ENCODE measurements at places on chromosomes 3 and 15.

DNA sequence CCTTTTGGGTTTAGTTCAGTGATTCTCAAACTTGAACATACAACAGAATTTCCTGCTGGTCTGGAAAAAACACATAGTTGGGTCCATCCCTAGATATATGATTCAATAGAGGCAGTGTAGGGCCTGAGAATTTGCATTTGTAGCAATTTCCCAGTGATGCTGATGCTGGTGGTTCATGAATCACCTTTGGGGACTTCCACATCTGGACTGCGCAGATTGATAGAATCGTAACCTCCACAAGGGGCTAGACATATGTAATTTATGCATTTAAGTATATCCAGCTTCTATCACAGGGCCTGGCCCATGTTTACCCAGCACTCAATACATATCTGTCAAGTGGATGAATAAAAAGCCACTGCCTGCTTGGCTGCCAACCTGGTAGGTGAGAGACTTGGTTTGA is 33.8 kb upstream of the SUCLG2 start:
- DNase-seq = no peak

- no peak for DNase-seq
These were observed 146.5 kb upstream of the ARPP21 start for GRCh38 chr3:35492841-35493240.

DNA sequence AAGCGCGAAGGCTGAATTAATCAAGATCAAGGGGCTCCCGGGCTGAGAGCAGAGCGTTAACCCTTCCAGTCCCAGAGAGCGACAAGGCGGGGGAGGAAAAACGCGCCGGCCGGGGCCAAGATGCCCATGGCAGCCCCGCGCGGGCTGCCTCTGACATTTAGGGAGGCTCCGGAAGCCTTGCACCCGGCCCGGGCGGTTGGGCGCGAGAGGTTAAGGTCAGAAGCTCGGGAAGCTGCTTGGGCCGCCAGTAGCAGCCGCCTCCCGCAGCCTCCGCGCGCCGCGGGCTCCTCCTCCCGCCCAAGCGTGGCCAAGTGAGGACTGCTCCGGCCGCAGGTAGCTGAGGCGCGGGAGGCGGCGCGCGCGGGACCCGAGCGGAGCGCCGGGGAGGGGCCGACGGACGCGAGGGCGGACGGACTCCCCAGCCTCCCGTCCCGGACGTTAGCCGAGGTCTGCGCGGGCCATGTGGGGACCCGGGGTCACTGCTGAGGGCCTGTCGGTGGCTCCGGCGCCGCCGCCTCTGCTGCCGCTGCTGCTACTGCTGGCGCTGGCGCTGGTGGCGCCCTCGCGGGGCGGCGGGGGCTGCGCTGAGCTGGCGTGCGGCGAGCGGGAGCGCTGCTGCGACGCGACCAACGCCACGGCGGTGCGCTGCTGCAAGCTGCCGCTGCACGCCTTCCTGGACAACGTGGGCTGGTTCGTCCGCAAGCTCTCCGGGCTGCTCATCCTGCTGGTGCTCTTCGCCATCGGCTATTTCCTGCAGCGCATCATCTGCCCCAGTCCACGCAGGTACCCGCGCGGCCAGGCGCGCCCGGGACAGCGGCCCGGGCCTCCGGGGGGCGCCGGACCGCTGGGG is at the start of gene C3orf80:
TSS of gene C3orf80 (plus strand) at position 247 of the 850 bp plus-strand sequence. CDS start at position 461, 214 bp downstream.
- no peak for DNase-seq

- DNase-seq = no peak
These were observed 1212.3 kb upstream of the GBE1 start for GRCh38 chr3:82973791-82974190.

DNA sequence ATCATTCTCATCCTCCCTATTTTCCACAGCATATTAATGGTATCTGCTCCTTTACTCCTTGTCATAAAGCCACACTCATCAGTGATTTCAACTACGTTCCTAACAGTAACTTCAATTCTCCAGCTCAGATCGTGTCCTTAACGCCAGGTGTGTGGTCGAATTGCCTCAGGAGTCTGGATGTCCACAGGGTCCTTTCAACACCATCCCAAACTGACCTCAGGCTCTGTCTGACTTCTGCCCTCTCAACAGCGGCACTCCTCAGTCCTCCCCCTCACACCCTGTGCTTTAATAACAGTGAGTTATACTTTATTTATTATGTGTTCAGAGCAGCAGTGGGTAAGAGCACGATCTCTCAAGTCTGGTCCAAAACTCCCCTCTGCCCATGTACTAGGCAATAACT is 42.4 kb downstream of the ST3GAL6 start:
- no peak for DNase-seq

DNA sequence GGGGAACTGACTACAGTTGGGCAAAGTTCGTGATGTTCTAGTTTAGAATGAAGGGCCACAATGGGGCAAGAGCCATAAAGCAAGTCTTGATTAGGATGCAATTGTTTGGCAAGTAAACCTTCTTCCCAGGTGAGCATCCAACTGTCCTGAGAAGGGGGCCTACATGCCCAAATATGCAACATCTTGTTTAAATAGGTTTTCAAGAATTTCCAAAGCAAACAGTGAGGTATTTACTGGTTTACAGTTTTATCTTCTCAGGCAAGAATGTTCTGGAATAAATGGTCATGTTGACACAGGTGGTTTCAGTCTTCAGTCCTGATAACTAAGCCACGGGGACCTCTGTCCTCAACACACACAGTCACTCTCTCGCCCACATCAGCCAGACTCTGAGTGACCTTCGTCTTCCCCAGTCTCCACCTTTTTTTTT is 90.3 kb upstream of the FAM174B start:
- no peak for DNase-seq

- no peak for DNase-seq
These were observed 56.8 kb downstream of the GASK1A start for GRCh38 chr3:43035801-43036365.

DNA sequence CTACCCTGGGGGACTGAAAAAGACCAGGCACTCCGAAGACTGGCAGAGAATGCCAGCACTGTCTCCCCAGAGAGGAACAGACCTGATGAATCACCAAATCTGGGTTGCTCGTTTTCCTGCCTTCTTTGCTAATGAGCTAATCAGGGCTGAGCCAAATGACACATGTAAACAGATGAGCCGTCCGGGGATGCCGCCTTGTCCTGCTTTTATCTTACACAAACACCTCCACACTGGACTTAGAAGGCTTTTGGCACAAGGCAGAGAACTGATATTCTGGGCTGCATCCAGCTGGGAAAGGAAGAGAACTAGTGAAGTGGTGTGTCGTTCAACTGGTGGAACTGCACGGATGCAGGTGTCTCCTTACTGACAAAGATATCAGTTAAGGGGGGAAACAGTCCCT is 88.1 kb downstream of the MECOM start:
- no peak for DNase-seq

DNA sequence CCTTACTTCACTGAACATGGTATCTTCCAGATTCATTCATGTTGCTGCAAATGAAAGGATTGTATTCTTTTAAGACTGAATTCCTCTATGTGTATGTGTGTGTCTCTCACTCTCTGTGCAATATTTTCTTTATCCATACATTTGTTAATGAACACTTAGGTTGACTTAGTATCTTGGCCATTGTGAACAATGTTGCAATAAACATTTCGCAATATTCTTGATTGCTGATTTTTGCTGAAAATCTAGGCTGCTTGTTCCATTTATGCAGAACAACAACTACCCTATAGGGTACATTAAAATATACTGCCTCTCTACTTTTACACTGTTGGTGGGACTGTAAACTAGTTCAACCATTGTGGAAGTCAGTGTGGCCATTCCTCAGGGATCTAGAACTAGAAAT is 732.4 kb downstream of the CADM2 start:
- no peak for DNase-seq

- DNase-seq = no peak
These were observed 384.7 kb downstream of the MFSD1 start for GRCh38 chr3:159186581-159186980.
